GM03348 (cell line): ENCODE measurements at places on chromosomes 7 and 10.

DNA sequence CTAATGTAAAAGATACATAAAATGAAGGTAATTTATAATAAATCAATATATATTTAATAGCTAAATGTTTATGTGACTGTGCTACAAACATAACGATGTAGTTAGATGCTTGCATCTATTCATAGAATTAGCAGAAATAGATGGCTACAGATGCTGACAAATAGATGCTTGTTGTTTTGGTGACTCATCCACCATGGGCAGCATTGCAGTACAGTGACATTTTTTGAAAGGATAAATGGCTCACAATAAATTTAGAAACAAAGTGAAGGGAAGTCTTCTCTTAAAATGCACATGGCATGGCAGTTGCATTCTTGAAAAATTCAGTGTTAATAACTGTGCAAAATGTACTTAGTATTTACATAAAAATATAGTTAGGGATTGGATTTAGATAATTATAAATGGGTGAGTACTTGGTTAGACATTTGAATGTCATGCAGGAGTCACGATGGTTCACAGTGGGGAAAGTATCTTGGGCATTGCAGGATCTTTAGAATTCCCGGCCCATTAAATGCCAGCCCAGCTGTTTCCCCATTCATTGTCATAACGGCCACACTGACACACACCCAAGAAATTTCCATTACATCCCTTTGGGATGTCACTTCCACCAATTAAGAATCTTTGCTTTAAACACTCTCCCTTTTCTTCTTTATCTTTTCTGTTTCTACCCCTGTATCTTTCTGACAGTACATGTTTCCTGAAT, 564.1 kb downstream of the ATRNL1 start:
- DNase-seq: no peak

DNA sequence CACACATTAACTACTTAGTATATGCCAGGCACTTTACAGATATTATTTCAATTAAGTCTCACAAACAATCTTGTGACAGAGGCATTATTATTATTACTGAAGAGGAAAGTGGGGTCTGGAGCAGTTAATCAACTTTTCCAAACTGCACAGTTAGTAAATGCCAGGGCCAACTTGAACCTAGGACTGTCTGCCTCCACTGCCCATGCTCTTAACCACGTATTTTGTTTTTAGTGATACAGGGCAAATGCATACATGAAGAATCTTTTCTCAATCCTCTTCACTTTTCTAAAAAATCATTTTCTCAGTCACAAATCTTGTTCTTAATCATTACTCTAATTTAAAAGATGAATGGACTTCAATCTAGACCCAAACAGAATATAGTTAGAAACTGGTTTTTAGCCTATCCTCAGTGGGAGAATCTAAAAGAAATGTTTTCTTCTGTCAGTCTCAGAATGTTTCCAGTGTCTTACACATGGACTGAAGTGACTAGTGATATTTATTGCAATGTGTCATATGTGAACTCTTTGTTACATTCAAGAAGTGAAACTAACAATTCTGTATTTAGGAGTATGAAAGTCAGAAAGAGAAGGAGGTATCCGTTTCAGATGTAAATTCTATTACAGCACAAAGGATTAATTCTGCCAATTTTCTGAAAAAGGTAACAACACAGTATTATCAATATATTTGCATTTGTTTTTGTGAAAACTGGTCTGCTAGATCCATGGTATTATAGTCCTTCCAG, 55.5 kb upstream of the CCNJ start:
- no peak for DNase-seq

GRCh38 chr10:90787393-90788198, 70.2 kb downstream of the HTR7 start:
- DNase-seq: peak; percentile 59

DNA sequence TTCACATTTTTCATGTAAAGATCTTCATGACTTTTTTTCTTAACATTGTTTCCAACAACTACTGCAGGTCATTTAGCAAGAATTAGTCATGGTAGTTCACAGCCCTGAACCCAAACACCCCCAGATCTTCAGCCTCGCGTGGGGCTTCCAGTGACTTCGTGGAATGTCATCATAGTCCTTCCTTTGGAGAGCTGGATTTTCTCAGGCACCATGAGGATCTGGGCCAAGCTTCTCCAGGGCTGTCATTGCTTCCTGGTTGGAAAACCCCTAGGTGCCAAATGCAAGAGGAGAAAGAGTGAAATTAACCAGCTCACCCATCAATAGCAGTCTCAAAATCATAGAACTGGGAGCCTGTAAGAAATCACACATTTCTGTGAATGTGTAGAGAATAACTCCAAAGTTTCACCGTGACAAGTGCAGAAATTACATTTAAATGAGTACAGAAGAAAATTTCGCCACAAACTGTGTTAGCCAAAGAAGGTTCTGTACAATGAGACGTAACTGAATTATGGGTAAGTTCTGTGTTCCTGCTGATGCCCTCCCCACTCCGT, 175.4 kb downstream of the CELF2 start:
- DNase-seq: no peak

GRCh38 chr7:98231493-98232262, 20.4 kb downstream of the TECPR1 start:
- no peak for DNase-seq

DNA sequence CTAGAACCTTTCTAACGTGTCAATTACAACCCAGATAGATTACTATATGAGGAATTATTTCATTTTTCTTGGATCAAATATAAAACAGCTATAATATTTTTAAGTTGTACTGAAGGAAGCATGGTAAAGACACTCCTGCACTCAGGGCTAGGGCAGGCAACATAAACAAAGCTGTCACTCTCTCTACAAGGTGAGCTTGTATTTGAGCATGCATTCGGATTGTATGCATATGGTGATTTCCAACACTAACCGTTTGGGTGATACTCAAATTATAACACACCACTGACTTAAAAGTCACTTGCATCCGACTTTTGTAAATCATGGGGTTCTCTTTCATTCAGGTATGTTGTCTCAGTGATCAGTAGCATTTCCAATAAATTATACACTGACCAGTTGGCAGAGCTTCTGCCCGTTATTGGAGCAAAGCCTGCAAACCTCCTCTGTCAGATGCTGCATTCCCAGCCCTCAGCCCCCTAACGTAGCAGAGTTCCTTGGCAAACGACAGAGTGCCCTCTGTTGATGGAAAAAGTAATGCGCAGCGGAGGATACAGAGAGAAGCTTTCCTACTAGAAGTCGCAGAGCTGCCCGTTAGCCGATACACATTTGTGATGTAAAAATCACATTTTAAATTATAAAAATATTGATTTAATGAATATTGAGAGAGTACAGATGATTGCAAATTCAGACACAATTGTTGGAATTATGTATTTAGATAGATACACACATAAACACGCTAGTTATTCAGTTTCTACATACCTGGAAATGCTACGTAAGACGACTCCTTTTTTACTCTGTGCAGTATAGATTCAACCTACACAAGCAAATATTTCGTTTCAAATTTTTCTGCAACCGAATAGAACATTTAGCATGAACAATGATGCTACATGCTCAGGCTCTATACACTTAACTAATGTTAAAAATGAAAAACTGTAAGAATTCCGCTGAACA, 173.9 kb upstream of the SP4 start:
- DNase-seq: peak; percentile 51

DNA sequence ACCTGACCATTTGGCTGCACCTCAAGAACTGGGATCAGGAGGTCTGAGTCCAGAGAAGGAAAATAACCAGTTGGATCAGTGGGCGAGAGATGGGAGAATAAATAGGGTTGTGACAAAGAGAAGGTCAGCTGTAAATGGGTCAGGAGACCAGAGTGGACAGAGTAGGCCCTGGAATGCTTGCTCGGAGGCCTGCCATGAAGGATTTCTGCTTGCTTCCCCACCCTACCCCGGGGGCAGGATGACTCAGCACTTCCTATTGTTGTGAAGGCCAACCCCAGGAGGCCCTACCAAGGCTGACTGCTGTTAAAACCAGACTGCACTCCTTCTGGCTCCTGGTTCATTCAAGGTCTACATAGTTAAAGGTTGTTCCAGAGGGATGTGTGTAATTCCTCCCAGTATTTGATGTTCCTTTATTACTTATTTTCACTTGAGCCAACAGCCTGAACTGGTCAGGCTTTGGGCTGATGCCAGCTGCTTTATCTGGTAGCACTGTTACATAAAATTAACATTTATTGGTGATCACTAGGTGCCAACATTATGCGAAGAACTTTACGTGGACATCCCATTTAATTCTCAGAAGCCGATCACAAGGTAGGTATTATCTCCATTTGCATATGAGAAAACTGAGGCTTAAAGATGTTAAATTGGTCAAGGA, 27.3 kb upstream of the IFRD1 start:
- DNase-seq: peak; percentile 89

DNA sequence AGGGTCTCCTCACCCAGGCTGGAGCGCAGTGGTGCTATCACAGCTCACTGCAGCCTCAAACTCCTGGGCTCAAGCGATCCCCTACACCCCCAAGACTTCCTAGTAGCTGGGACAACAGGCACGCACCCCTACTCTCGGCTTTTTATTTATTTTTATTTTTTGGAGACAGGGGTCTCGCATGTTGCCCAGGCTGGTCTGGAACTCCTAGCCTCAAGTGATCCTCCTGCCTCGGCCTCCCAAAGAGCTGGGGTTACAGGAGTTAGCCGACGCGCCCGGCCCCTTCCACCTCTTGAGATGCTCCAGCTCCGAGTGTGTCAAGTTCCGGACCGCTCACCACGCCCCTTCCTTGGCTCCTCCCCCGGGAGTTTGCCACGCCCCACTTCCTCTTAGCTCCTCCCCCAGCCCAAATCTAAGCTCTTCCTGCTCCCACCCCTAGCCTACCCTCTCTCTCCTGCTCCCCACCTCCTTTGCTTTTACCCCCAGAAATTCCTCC, 6.3 kb downstream of the NAT16 start:
- peak; percentile 78 for DNase-seq

DNA sequence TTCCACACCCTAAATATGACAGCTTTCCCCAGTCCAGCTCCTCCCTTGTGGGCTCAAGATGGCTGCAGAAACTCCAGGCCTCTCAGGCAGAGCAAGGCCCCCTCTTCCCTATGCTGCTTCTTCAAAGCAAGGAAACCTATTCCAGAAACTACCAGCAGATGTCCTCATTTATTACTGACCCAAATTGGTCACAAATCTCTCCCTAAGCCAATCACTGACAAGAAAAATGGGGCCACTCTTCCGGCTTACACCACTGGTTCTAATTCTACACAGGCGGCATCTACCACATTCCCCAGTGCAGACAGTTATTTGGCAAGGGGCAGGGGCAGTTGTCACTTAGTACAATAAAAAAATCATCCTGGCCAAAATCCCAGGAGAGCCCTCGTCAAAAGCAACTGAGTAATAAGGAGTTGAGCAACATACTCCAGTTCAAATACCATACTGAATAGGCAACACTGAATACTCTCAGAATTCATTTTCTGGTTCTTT, 150.4 kb downstream of the SFMBT2 start:
- DNase-seq: peak; percentile 76

- peak; percentile 16 for DNase-seq
Observed at GRCh38 chr7:91164506-91164905, 99.7 kb upstream of the FZD1 start.

- no peak for DNase-seq
Observed at GRCh38 chr7:1309996-1310395, 77.3 kb downstream of the UNCX start.

DNA sequence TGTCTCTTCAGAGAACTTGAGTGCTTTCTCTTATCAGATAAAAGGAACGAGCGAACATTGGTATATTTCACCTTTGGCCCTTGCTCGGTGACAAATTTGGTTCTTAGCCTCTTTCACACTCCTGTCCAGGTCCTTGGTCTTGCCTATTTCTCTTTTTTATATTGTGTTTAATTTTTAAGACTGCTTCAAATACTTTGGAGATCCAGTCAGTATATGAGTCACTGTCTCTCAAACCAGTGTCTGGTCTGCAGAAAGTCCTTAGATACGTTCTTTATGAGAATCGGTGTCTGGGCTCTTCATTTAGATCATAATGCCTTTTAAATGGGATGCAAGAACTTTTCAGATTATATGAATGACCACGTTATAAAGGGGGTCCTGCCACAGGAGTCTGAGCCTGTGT, 55.0 kb downstream of the PIK3AP1 start:
- peak; percentile 72 for DNase-seq

- DNase-seq: peak; percentile 60
Observed at GRCh38 chr10:18216482-18216881, 76.3 kb downstream of the CACNB2 start.

DNA sequence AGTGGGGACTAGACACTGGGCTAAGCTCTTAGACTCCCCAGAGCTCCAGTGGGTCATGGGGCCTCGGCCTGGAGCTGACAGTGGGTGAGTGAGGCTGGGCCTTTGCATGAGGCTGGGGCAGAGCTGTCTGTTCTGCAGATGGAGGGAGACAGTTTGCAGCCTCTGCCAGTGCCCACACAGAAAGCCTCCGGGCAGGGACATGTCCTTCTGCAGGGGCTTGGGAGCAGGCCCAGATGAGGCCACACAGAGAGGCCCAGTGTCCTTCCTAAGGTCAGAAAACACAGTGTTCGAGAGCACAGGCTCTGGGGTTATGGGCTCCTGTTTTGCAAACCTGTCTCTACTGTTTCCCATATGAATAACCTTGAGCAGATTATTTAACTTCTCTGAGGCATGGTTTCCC, 25.1 kb upstream of the HK1 start:
- DNase-seq: no peak

DNA sequence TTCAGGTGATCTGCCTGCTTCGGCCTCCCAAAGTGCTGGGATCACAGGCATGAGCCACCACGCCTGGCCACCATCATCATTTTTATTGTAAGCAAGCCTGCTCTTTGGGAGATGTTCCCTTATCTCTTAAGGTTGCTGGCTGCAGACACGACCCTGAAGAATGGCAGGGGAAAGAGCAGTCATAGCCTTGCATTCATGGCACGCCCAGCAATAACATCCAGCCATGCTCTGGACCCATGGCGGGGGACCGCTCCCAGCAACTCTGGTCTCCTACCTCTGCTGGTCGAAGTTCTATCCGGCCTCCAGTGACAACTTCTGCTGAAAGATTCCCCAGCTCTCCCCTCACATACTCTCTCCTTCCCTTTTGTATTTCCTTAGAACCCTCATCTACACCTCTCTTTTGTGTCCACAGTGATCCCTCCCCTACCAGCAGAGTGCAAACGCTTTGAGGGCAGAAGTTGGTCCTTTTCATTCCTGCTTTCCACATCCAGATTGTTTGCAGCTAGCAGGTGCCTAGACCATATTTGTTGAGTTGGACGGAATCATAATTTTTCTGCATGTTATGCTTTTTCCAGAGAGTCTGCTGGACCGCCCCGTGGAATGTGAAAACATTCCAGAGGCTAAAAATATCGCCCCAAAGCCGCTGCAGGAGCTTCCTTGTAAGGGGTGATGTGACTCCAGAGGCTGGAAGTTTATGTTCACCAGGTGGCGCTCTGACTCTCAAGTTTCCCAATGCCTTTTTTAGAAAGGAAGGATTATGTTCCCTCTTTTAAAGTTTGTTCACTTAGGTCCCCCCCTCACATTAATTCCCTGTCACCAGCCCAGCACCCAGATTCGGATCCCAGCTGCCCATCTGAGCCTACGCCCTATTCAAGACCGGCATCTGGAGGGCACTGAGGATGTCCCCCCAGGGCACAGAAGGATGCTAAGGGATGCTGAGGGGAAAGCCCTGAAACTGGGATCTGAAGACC, 4.3 kb upstream of the MARVELD1 start:
- peak; percentile 88 for DNase-seq

- no peak for DNase-seq
Observed at GRCh38 chr10:72316748-72317435, 37.8 kb downstream of the DNAJB12 start.

- peak; percentile 67 for DNase-seq
Observed at GRCh38 chr10:86888585-86889381, 68.6 kb downstream of the MMRN2 start.

- DNase-seq: no peak
Observed at GRCh38 chr10:86663046-86663345, 5.3 kb upstream of the LDB3 start.

GRCh38 chr7:16528520-16528919, 1.9 kb downstream of the LRRC72 start:
- no peak for DNase-seq

GRCh38 chr10:23362069-23362830, 17.7 kb upstream of the C10orf67 start:
- DNase-seq: no peak
